ENCODE measurements at places on chromosomes 7 and 10.

GRCh38 chr7:80087771-80088170 lies 46.9 kb upstream of the GNAI1 start:
- DNase-seq = no peak

- DNase-seq = no peak
Observed at GRCh38 chr10:36412942-36413341, 712.5 kb upstream of the ANKRD30A start.

DNA sequence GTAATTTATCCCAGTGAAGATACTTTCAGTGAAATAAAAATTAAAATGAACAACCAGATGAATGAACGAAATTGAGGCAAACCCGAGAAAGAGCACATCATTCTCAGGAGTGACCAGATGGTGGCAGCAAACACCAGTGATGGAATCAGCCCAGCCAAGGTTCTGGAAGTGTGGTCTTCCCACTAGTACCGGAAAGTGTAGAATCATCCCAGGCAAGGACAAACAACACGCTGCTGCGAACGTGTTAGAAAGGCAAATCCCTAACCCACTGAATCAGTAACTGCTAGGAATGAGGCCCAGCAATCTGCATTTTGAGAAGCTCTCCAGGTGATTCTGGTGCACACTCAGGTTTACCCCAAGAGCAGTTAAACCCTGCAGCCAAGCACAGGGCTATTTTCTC lies 15.5 kb upstream of the SLC18A3 start:
- DNase-seq = no peak

DNA sequence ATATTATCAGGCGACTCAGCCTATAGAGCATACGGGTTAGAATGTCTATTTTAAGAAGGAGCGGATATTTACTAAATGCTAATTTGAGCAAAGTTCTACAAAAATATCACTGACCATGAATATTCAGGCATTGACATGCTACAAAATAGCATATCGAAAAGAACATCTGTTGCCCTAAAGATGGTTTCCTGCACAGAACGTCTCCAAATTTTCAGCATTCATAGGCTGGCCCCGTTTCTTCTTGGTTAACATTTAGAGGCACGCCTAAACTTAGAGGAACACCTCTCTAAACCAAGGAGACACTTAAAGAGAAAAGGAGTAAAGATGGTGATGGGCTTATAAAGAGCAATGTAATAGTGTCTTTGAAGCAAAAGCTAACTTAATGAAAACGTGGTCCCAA lies 1.3 kb upstream of the MINPP1 start:
- DNase-seq = no peak

DNA sequence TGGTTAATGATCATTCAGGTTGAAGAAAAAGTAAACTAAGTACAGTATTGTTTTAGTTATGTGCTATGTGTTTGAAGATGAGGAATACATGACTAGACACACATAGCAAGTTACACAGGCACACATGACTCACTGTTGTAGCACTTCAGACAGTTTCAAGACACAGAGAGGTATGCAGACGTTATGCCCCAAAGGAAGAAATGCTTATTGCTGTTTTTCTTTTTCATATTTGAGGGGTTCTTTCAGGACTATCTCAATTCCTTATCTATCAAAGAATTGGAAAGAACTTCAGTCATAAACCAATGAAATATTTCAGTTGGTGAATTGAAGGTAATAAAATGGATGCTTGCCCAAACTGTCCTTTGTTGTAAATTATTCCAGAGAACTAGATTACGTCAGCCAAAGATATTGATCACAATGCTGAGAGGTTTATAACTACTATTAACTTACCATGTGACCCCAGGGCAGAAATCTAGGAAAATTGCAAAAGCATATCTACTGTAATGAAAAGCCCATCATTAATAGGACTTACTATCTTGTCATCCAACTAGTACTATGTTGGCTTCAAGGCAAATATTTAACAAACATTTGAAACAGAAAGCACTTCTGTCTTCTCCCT lies 61.2 kb upstream of the CAPZA2 start:
- no peak for DNase-seq

DNA sequence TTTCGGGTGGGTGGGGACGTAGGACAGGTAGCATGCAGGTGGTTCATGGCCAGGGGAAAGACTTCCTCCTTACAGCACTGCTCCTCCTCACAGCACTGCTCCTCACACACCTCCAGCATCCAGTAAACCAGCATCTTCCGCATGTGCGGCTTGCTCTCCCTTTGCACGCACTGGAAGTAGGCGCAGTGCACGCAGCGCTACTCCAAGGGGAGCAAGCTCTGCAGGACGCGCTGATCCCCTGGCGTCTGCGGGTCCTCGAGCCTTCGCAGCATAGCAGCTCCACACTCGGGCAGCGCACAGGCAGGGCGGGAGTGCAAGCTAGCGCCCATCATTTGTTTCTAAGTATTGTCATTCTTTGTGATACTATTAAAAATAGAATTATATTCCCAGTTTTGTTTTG lies 30.5 kb upstream of the MAP3K8 start:
- no peak for DNase-seq

DNA sequence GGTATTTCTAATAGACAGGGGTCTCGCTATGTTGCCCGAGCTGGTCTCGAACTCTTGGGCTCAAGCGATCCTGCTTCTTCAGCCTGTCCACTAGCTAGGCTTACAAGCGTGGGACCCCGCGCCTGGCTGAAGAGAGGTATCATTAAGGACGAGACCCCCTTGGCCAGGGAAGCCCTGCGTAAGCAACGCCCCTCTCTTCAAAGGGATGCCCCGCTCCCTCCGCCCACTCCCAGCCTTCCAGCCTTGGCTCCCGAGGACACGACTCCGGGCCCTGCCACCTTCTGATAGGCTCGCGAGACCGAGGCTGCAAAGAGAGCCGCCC lies 220 bp upstream of the ZKSCAN5 start:
- no peak for DNase-seq

GRCh38 chr7:34761627-34762026 lies 103.6 kb downstream of the NPSR1 start:
- DNase-seq = no peak

GRCh38 chr7:141053626-141054025 lies 20.2 kb upstream of the TMEM178B start:
- no peak for DNase-seq

GRCh38 chr7:152925412-152926147 lies 166.0 kb downstream of the ACTR3B start:
- DNase-seq = no peak

GRCh38 chr10:86331861-86332260 lies 34.7 kb downstream of the GRID1 start:
- no peak for DNase-seq

GRCh38 chr10:77532068-77532467 lies 105.5 kb downstream of the KCNMA1 start:
- DNase-seq = no peak

DNA sequence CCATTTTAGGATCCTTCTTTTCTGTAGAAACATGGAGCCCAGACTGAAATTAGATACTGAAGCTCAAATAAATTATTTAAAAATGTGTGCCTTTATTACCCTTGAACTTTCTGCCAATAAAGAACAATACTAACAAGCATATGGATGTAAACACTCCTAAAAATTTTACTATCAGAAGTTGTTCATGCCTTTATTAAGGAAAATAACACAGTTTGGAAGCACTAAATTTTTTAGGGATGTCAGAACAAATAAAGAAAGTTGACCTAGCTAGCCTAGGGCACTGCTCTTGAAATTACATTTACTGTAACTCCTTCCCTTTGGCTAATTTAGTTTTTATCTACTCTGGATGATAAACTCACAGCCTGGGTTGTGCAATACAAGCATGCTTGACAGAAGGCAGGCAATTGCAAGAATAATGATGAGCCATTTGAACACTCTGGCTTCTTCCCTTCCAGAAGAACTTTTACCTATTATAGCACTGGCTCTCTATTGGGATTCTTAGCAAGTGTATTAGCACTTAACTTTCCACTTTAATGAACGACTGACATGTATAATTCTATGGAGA lies 351.7 kb upstream of the C7orf33 start:
- DNase-seq = no peak

DNA sequence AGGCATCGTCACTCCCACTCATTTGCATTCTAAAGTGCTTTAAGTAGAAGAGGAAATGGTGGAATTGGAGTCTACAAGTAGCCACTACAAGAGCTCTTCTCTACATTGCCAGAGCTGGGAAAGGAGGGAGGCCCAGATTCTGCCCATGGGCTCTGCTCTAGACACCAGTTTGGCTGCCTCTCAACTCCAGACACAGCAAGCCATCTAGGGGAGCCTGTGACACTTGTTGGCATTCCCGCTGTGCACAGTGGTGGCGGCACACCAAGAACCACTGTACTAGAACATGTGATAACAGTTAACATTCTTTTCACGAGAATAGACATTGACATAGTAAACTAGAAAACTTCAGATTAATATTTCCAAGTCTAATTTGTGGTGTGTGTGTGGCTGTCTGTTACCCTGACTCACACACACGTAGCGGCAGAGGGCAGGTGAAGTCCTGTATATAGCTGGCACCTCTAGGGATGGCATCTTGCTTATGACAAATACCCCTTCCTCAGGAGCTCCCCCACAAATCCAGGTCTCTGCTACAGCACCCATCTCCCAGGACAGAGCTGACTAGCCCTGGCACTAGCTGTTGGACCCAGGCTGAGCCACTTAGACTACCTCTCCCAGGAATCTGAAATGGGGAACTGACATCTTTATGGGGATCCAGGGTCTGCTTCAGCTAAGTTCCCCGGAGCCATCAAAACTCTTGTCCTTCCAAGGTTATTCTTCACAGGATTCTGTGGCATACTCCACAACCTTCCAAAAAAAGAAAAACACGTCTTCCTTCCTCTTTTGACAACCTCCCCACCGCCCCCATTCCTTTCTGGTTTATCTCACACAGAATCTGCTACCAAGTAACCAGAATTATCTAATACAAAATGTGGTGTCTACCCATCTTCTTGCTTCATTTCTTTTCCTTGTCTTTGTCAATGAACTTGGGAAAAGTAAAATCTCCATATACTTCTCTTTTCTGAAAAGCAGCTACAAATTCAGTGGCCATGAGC lies 54.7 kb upstream of the MRLN start:
- no peak for DNase-seq

- DNase-seq = no peak
Observed at GRCh38 chr7:131500357-131500756, 56.1 kb downstream of the PODXL start.

DNA sequence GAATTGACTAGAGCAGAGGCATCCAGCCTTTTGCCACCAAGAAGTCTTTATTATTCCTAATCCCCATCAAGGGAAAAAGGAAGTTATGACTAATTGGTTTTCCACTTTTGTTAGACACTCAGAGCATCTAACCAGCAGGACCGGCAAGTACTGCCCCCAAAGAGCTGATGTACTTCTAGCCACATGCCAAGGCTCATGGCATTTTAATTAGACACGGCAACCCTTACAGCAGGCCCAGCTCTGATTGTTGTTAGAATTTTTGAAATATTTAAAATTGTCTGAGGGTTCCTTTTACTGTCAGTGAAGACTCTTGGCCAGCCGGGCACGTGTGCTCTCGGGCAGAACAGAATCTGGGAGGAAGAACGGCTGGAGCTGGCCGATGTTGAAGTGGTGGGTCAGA lies 114.8 kb downstream of the SPAG6 start:
- DNase-seq = no peak

- DNase-seq = no peak
Observed at GRCh38 chr10:129855836-129856563, 108.1 kb downstream of the EBF3 start.

- DNase-seq = no peak
Observed at GRCh38 chr10:78337646-78338391, 304.2 kb downstream of the RPS24 start.

DNA sequence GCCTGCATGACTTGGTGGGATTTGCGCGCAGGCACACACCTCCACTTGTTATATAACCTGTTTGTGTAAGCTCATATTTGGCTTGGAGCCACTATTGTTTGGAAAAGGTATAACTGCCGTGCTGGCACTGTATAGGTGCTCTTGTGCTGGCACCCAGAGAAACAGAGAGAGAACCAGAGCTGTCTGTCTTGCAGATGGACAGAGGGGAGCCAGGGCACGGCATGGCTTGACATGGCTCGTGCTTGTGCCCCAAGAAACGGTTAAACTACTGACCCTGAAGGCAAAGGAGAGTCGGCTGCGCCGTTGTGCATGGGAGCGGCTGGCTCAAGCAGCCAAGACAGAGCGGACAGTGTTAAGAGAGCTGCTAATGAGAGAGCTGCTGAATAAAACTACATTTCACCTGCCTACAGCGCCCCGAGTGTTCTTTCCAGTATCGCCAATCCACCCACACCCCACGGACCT lies 23.2 kb downstream of the RAPGEF5 start:
- DNase-seq = no peak

DNA sequence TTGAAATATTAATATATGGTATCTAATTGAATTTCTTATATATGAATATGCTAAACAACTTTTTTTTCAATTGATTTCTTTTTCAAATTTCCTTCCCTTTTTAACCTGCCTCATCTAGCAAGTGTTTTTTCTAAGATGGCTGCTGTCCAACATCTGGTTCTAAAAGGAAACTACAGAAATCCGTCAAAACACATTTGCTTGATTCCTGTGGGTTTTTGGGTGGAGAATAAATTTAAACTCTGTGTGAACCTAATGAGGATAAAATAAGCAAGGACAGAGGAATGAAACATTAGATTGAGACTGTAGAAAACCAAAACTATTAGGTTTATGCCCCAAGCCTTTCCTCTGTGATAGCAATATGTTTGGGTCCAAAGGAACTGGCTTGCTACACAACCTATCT lies 75.5 kb upstream of the STARD3NL start:
- DNase-seq = no peak

DNA sequence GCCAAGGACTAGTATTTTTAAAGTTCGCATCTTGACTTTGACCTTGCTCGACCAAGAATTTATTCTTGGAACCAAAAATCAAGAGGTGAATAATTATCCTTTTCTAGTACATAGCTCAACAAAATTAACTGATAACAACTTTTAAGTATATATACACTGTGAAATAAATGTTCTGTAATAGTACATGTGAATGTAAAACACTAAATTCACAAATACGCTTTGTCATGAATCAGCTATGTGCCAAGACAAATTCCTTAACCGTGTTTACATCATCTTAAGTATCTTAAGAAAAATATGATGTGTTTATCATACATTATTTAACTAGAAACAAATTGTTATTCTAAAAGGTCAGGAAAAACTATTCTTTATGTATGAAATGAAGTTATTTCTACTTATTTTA lies 83.3 kb downstream of the CUL2 start:
- DNase-seq = no peak

DNA sequence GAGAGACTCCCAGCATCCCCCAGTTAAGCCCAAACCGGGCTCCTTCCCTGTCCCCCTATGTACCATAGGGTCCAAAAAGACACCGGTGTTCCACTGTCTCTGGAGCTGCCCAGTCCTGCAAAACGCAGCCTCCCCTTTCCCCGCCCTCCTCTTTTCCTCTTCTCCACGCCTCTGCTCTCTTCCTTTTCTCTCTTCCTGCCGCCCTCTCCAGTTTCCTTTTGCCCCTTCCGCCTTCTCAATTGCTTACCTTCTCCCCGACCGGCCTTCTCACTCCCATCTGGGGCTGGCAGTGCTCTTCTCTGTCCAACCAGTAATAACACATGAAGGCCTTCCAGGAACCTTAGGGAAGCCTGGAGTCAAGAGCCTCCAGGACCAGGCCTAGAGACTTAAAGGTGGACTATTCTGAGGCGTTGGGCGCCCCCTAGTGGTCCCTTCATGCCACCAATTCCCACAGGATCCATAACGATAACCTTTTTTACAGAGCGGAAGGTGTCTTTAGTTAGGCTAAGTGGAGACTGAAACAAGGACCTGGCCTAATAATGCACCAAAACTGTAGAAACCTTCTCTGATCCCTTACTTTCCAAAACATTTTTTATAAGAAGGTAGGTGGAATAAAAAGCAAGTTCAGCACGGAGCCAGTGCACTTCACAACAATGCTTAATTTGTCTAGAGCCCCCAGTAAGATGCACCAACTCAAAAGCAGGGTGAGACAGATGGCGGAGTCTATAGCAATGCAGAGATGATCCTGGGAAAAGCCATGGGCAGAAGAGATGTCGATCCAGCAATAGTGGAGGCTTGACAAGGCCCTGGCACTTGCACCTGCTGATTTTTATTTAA lies 27.2 kb upstream of the MSRB2 start:
- DNase-seq = peak; percentile 42

Measured in stimulated activated CD8-positive, alpha-beta memory T cell treated with anti-CD3 and anti-CD28 coated beads, Interleukin-15, amount 100 ng/mL, for 24 hours (primary cell).